Type B pancreatic cell (in vitro differentiated cells): ENCODE measurements at places on chromosomes 6 and 20. TPM values are rescaled to one million over a fixed set of nuclear protein-coding genes. Genes with fewer than 3 reads are reported as not detected.
A peak's percentile ranks its signal among the peaks of the same experiment; 100 is the strongest.

- DNase-seq, result no peak
Observed at GRCh38 chr6:137352859-137353258, 133.7 kb upstream of the IFNGR1 start.

DNA sequence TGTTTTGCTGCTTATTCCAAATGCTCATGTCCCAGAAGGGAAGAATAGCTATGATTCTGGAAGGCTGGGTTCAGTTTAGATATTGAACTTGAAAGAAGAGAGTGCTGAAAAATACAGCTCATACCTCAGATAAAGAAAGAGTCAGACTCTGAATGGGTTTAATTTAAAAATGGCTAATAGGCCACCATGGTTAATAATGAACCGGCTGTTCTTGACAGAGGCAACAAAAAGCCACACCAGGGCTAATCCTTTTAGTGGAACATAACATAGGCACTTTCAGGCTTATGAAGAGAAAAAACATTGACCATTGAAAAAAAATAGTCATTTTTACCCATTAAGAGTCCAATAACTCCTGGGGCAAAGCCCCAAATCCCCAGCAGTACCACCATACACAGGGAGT lies 59.4 kb downstream of the TNFRSF21 start:
- no peak for DNase-seq

DNA sequence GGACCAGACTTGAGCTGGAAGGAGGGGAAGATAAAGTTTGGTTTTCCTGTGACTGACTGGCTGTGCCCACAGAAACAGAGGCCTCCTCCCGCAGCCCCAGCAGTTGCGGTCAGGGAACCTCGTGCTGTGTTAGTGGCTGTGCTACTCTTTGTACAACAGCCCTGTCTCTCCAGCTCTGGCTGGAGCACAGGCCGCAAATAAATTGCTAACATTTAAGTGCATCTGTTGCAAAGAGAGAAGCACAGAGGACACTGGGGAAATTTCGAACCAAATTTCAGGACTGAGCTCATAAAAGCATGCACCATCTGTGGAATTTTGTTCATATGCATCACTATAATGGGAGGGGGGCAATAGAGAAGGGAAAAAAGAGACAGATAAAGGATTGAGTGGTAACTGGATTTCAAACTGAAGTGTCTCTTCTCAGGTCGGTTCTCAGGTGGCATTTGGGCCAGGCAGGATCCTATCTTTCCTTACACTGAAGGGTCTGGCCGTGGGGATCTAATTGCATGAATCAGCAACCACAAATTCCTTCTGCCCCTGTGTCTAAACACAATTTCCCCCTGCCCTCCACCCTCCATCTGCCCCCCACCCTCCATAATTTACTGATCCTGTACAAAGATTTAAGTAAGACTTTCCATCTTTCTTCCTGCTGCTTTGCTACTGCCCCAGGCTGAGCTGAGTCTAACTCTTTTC lies 88.9 kb upstream of the ATXN1 start:
- no peak for DNase-seq

DNA sequence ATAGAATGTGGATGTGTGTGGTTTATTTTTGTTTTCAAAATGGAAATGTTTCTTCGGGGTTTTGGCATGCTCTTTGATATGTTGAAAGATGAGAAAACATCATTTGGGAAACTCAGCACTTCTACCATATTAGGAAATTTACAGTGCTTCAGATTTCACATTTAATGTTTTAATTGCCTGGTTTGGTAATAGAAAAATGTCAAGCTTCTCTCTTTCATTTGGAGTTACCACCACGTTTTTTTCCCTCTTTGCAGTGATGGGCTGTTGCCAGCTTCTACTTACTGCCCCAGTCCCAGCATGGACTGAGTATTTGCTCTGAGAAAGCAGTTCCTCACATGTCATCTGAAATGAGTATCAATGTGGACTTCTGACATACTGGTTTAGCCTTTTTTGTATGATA lies 267.7 kb downstream of the PRL start:
- no peak for DNase-seq

- no peak for DNase-seq
Observed at GRCh38 chr20:2280082-2280481, 15.7 kb upstream of the TGM3 start.

DNA sequence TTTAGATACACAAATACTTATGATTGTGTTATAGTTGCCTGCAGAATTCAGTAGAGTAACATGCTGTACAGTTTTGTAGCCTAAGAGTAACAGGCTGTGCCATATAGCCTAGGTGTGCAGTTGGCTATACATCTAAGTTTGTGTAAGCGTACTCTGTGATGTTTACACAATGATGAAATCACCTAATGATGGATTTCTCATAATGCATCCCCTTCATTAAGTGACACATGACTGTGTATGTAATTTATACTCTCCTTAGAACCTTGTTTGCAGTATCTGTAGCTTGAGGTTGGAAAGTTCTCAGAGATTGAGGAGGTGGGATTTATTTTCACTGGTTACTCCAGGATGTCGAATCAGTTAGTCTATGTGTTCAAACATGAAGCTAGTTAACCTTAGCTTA lies 67.0 kb upstream of the TMEM30A start:
- no peak for DNase-seq

DNA sequence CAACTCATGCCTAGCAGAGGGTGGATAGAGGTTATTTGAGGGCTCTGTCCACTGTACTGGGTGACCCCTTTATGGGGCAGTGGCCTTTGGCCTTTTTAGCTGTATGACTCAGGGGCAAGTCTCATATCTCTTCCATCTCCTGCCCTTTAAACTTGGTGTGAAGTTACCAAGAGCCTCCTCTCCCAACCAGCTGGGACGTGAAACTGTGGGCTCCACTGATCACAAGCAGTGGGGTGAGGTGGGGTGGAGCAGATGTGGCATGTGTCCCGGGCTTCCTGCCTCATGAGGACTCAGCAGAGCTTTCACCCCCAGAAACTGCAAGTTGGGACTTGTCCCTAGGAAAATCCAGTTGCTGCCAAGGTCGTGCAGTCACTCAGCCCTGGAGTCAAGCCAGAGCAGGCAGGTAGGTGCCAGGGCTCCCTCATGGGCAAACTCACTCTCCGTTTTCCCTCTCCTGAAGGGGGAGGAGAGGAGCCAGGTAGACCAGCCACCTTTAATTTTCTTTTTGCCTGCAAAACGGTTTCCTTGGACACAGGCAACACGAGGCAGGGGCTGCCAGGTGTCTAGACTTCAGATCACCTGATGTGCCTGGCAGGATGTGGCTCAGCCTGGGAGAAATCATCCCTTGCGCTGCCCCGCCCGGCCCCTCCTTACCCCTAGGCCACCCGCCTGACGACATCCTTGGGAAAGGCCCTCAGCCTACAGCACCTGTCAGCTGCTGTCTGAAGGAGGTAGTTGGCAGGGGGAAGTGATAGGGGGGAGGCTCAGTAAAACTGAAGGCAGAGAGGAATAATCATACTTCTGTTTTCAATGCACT lies 4.0 kb downstream of the CDKN1A start:
- no peak for DNase-seq

DNA sequence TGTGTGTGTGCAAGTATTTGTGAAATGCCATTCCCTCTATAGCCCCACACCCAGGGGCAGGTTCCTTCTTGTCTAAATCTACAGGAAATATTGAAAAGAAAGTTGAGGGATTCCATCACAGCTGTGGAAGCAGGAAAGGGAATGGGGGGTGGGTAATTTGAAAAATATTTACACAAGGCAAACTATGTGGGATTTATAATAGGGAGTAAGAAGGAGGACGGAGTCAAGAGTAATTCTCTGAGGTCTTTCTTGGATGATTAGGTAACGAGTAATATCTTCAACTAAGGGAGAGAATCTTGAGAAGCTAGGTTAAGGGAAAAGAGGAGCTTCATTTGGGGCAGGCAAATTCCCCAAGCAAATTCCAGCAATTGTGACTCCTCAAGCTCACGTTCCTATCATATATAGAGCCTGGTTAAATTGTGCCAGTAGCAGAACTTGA lies 113.5 kb upstream of the SGK1 start:
- DNase-seq, result no peak

- DNase-seq, result no peak
Observed at GRCh38 chr6:147662646-147663045, 154.2 kb downstream of the SAMD5 start.

GRCh38 chr6:16625291-16626265 lies 135.7 kb downstream of the ATXN1 start:
- DNase-seq, result no peak

DNA sequence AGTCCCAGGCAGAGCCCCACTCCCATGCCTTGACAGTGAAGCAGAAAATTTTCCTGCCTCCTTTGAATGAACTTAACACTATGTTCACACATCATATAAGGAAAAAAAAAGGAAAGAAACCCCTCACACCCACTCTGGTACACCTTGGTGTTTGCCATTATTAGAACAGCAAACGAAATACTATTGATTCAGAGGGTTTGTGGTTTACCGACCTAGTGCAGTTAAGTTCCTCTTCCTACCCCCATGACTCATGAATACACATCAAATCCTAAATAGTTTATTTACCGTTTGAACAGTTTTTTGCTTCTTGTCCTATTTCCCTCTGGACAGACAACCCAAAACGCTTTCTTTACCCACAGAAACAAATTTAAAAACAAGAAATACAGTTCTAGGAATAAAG lies 237.7 kb downstream of the FOXA2 start:
- no peak for DNase-seq

DNA sequence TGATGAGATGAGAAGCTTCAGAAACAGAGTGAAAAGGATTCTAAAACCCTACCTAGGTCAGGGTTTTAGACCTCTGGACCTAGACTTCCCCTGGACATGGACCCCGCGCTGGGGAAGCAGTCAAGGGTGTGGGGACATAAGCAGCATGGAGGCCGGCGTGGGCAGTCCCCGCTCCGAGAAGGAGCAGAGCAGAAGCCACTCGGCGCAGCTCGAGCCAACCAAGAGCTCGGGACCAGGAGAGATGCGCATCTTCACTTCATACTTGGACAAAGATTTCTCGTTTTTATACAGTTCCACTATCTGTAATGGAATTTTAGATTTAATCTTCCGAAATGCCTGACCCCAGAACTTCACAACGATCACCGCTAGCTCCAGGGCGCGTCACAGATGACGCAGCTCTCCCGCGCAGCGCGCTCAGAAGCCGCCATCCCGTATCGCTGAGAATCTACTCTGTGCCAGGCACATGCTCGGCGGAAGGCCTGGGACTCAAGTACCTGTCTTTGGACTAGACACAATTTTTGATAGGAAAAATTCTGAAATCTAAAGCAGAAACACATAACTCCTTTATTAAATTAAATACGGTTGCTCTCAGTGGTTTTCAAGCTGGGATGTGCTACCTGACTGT lies 60.3 kb downstream of the WDR27 start:
- peak; percentile 51 for DNase-seq

DNA sequence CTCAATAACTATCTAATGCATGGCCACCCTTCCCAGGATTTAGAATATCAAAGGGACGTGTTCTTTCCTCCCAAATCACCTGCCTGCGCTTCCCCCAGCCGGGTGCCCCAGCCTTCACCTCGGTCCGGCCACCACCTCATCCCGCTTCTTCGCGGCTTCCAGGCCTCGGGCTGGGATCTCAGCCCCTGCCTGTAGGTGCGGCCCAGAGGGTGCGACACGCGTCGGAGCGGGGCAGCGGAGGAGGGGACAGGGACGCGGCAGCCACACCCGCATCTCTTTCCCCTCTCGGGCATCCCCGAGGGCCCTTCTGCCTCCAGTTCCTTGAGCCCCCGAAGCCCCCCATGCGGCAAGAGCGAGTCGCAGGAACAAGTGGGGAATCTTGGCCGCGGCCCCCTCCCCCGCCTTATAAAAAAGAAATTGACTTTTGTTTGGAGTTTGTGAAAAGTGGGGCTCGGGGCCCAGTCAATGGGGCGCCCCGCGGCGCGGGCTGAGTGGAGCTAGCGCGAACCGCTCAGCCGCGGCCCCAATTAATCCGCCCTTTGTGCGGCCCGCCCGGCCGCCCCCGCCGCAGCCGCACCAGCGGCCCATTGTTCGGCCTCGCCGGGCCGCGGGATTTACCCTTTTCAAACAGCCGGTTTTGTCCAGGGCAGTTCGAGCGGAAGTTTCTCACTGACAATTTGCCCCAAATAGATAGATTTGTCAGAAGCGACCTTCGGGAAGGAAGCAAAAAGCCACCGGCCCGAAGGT lies 8.4 kb upstream of the NR2E1 start:
- DNase-seq, result no peak

DNA sequence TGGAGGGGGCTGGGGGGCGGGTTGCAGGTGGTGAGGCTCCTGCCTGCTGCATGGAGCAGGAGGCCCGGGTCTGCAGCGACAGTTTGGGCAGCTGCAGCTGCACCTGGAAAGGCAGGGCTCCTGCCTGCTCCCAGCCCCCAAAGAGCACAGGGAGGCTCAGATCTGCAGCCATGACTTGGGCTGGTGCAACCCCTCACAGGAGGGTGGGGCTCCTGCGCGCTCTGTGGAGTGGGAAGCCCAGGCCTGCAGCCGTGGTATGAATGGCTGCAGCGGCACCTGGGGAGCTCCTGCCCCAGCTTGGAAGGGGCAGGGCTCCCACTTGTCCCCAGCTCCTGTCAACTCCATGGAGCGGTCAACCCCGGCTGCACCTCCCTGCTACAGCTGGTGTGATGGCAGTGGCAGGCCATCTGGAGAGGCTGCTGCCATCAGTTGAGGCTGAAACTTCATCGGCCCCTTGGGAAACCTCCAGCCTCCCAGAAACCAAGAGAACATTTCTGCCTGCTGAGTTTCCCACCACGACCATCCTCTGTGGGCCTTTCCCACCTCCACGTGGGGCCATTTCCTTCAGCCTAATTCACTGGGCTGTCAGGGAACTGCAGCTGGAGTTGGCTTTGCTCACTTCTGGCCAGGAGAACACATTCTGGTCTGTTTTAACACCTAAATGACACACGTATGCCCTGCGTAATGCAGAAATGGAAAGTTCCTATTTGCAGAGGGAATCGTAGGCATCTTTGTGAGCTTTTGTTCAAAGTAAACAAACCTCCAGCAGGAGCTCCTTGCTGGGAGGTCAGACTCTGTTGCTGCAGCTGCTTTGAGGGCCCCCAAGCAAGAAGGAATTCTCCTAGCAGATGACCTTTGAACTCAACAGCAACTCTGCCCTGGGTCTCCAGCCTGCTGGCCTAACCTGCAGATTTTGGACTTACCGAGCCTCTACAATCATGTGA lies 429.0 kb downstream of the PREX1 start:
- no peak for DNase-seq

- DNase-seq, result no peak
Observed at GRCh38 chr6:113642714-113643406, 214.3 kb upstream of the MARCKS start.

The SAPCD1 gene
- total RNA-seq, result 3.2 and 8.9 TPM in 2 replicates

The TRIM31 gene
- 1.8 and 3.8 TPM in 2 replicates for total RNA-seq

The METTL24 gene
- 2.0 and 10.0 TPM in 2 replicates for total RNA-seq

The IRF4 gene
- total RNA-seq, result 1.7 TPM in 1 of 2 replicates, not detected in the other

The SLC9A8 gene
- total RNA-seq, result 8.6 and 9.4 TPM in 2 replicates

The OR2J3 gene
- not detected in 2 replicates for total RNA-seq
